ENCODE measurements at places on chromosomes 2 and 18.

DNA sequence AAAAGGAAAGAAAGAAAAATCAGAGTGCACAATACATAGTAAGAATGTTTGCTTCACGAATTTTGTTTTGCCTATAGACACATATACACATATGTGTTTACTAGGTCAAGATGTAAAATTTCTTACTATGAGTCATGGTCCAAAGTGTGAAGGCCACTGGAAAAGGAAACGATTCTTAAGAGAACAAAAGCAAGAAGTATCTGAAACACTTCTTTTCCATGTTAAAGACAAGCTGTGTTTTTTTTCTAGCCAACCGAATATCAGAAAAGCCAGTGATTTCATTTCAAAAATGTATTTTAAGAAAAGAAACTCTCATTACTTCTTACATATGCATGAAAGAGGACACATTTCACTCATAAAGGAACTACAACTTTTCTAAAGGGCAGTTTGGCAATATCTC lies 24.9 kb downstream of the PECR start:
- no peak for DNase-seq

- peak; percentile 88 for DNase-seq
These were observed 810 bp upstream of the RBFA start for GRCh38 chr18:80033181-80034067.

DNA sequence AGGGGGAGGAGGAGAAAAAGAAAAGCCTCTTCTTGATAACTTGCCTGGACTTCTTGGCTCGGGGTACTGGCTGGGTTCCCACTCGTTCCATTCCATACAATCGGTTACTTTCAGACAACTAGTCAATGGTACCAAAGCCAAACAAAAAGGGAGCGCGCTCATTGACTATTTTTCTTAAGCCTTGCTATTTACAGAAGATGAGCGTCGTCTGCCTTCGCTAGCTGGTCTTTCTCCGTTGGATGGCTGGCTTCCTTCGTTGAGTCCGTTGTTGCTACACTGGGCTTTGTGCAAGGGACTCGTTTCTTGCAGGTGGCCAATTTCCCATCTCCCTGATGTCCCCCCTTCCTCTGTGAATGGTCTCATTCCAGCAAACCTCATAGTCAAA lies 260.4 kb downstream of the ZNF516 start:
- no peak for DNase-seq

DNA sequence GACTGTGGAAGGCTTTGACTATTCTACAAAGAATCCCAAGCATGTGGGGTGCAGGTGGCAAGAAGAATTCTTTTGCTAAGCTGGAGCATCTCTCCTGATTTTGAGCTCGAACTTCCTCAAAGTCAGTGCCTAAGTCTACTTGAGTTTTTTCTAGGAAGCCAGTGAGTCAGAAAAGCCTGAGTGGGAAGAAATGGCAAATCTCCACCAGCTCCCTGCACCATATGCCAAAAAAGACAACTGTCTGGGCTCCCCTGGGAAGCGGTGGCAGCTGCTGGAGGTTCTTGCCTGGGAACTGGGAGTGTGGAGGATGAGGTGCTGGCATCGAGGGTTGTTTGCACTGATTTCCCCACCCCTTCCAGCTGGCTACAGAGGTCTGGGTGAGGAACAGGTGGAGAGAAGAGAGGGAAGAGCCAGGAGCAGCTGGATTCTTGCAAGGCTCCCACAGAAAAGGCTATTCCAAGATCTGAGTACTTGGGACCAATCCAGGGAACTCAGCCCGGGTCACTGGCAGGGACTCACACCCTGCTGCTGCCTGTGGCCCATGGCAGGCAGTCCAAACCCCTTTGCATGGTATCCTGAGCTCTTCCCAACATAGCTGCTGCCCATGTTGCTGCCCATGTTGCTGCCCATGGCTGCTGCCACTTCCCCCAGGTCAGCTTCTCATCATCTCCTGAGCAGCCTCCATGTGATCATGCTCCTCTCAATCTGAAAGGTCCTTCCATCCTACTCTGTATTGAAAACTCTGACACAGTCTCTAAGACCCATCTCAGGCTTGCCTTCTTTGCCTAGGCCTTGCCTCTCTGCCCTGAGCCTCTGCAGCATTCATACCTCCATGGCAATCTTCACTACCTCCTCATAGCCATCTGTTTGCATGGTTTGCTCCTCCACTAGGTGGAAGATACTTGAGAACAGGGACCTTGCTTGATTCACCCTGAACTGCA lies 128.3 kb upstream of the SPATS2L start:
- DNase-seq = peak; percentile 95

DNA sequence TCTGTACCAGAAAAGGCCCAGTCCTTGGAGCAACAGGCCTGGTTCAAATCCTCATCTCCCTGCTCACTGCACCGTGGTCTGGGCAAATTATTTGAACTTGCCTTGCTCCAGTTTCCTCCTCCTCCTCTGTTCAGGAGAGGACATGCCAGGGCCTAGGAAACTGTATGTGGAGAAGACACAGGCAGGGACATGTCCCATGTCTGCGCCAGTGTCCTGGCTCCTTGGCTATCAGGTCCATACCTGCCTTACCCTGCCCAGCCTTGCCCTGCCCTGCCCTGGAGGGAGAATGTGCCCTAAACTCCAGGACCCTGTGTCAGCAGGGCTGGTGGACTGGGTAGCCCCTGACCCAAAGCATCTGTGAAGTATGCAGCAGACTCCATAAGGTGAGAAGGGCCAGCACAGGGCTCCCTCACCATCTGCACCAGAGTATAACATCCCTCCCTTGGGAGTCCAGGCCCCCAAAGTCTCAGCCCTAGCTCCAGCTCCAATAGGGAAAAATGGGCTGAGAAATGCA lies 165.3 kb downstream of the GALNT1 start:
- DNase-seq = no peak

DNA sequence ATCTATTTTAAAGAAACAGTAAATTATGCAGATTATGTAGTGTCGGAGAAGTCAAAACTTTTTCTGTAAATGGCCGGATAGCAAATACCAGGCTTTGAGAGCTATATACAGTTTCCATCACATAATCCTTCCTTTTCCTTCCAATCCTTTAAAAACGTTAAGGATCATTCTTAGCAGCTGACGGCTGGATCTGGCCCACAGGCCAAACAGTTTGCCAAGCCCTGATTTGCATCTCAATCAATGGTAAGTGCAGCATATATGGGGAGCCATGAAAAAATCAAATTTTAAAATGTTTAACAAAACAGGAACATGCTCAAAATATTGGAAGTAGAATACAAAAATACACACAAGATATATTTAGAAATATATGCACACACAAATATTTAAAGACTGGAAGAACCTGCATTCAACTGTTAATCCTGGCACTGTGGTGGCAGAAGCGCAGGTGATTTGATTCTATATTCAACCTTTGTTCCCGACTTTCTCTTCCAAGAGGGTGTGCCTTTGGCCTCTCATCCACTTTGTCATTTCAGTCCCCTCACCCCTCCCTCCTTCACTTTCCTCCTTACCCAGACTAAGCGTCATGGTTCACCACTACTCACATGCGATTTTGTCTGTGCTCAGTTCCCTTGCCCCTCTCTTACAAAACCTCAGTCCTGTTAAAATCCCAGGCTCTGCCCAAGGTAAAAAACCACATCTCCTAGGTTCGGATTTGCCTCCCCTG lies 27.3 kb downstream of the NDUFA10 start:
- DNase-seq = no peak

DNA sequence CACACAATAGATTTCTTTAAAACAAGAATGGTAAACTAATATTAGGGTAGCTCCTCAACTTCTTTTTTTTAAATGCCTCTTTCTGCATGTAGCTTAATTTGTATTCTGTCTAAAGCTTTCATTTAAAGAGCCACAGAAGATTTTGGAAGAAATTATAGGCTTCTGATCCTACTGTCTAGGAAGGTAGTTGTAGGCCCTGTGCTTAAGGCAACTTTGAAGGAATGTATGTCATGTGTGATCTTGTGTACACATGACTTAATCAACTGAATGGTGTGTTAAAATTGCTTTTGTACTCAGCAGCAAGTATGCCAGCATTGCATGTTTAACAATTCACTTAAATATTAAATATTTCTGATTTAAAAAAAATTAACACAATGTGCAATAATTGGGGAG lies 51.5 kb upstream of the LYPD6 start:
- DNase-seq = no peak

DNA sequence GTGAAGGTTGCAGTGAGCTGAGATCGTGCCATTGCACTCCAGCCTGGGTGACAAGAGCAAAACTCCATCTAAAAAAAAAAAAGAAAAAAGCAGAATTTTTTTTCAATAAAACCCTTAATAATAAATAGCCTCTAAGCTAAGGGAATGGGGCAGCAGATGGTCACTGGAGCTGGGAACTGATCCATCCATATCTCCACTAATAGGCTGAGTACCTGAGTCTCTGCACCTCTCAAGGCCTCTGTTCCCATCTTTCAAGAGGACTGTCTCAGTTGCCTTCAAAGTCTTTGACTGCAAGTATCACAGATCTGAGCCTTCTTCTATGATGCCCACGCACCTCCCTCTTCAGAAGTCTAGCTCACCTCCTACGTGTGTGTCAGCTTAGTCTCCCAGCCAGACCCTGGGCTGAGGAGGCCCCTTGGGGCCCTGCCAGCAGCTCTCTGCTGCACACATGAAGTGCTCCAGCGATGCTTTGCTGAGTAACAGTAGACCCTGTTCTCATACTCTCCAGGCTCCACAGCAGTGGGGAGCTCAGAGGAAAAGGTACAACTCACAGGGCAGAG lies 32.9 kb downstream of the ST8SIA5 start:
- DNase-seq = no peak

DNA sequence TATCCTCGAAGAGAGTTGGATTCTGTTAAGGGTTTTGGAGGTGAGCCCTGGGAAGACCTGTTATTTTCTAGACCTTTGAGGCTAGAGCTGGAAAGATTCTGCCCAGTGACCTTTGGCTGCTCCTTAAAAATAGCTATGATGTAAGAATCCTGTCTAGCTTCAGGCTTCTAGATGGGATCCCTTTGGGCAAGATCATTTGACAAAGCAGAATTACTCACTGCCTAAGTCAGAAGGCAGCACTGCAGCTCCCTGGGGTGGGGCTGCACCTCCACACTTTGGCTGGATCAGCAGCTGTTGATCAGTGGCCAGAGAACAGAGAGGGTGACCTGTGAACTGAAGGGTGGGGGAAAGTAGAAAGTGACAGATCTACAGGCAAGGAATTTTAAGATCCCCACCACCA lies 103.8 kb downstream of the ASAP2 start:
- no peak for DNase-seq

DNA sequence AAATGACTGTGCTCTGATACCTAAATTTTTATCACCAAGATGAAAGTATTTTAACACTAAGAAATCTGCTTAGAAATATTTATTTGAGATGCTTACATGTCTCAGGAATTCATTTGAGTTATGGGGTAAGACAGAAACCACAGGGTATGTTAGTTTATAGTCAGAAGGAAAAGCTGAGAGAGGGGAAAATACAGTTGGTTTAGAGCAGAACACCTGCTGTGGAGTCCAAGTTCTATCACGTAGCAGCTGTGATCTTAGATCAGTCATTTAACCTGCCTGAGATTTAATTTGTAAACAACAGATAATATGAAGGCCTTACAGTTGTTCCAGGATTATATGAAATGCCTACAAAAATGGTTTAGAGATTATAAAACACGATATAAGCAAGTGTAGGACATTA lies 29.0 kb downstream of the PDE6D start:
- no peak for DNase-seq

DNA sequence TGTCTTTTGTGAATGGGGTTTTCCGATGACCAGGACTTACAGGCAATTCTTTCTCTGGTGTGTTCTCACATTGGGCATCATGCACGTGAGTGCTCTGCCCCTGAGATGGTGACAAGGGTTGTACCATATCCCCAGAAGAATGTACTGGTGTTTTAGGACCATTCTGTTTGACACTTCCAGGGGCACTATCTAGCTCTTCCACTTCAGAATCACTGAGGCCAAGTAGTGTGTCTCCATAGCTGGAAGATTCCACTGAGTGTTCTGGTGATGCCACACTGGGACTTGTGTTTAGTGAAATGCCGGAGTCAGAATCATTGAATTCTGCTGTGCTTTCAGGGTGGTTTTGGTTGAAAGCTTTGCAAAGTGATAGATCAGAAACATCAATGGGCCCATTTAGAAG lies 18.7 kb downstream of the HNRNPA3 start:
- DNase-seq = no peak

- no peak for DNase-seq
These were observed 101.5 kb downstream of the LDLRAD4 start for GRCh38 chr18:13320096-13320495.

- DNase-seq = no peak
These were observed 144.4 kb upstream of the ITGA6 start for GRCh38 chr2:172282944-172283343.

DNA sequence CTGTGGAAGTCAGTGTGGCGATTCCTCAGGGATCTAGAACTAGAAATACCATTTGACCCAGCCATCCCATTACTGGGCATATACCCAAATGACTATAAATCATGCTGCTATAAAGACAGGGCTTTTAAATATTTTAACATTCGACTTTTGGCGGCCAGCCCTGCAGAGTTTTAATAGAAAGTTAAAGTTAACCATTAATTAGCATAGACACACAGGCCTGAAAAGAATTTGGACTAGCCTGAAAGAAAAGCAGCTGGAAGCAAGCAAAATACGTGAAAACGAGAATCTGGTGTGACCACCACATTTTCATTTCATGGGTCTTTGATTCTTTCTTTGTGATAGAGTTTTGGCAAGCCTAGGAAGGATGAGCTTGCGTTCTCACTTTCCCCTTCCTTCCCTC lies 184.0 kb downstream of the SCG2 start:
- DNase-seq = no peak

DNA sequence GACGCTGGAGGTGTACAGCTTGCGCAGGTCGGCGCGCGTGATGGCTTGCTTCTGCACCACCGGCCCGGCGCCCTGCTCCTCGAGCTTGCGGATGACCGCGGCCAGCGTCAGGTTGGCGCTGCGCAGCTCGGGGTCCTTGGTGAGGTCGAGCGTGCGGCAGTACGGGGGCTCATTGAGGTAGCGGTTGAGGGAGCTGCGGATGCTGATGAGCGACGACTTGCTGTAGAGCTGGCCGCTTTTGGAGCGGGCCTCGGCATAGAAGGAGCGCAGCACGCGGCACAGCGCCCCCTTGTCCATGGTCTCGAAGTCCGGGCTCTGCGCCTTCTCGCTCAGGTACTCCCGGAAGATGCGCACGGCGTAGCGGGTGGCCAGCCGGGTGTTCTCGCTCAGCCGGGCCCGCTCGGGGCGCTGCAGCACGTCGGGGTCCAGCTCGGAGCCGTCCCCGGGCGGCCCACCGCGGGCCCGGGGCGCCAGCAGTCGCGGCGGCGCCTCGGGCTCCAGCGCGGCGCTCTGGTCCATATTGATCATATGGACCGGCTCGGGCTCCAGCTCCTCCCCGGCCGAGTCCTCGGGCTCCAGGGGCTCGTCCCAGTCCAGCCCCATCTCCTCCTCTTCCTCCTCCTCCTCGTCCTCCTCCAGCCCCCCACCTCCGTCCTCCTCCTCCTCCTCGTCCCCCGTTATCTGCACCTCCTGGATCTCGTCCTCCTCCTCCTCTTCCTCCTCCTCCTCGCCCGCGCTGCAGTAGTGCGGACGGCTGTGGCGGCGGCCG lies 523 bp downstream of the KCTD1 start:
- peak; percentile 9 for DNase-seq

DNA sequence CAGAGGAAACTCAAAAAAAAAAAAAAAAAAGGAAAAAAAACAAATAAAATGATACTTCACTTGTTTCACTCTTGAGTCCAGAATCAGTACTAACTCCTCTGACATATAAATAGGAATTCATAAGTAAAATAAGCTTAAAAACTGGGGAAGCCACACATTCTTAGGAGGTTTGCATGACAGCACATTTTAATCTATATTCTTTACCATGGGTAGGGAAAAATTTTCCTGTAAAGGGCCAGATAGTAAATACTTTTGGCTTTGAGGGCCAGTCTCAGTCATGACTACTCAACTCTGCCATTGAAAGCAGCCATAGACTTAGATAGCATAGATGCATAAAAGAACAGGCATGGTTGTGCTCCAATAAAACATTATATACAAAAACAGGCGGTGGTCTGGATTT lies 145.2 kb downstream of the BCL11A start:
- DNase-seq = no peak
